ENCODE measurements at places on chromosomes 3 and 15.
A peak's percentile ranks its signal among the peaks of the same experiment; 100 is the strongest.

DNA sequence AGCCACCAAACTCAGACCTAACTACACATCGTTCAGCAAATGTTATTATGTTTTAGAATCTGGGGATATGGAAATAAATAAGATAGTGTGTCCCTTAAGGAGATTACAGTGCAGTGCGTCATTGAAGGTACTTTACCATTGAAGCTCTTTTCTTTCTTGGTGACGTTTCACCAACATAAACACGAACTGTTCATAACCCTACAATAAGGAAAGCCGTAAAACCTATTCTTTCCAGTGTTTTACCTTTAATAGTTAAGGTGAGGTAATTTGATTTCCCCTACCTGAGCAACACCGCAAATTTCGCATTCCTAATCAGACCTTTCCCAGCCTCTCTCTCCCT is 826 bp downstream of the CCDC66 start:
- DNase-seq, result no peak

- no peak for DNase-seq
Measured at GRCh38 chr3:101151286-101151913, 158.2 kb upstream of the ABI3BP start.

GRCh38 chr3:69983546-69984265 is 15.8 kb upstream of the SAMMSON start:
- DNase-seq, result no peak

DNA sequence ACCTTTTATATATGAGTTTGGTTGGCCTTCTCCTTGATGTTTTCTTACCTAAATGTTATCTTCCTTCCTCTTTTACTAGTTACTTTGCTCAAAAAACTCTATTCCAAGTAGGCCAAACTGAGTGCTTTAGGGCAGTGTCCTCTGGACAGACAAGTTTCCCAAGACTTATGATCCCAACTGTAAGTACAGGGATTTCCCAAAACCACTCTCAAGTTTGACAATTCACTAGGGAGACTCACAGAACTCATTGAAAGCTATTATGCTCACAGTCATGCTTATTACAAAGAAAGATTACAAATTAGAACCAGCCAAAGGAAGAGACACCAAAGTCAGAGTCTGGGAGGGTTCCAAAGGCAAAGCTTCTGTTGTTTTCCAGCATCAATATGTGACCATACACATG is 534.2 kb upstream of the ALCAM start:
- no peak for DNase-seq

GRCh38 chr15:86568378-86568777 is 488.7 kb downstream of the AGBL1 start:
- no peak for DNase-seq

GRCh38 chr15:100254691-100255090 is 87.1 kb downstream of the ADAMTS17 start:
- DNase-seq, result no peak

GRCh38 chr15:34613301-34613700 is 29.9 kb upstream of the GOLGA8B start:
- no peak for DNase-seq

GRCh38 chr3:167882057-167882667 is 146.6 kb downstream of the SERPINI1 start:
- no peak for DNase-seq

GRCh38 chr15:96790004-96790403 is 459.5 kb downstream of the NR2F2 start:
- DNase-seq, result no peak

- DNase-seq, result no peak
Measured at GRCh38 chr3:125358923-125359322, 16.2 kb downstream of the ZNF148 start.

- no peak for DNase-seq
Measured at GRCh38 chr3:133915685-133916658, 20.3 kb upstream of the RAB6B start.

GRCh38 chr3:129597087-129597999 is 9.1 kb downstream of the PLXND1 start:
- DNase-seq, result peak; percentile 49

- no peak for DNase-seq
Measured at GRCh38 chr3:113231391-113231790, 20.0 kb downstream of the BOC start.

- no peak for DNase-seq
Measured at GRCh38 chr3:22292681-22293080, 541.7 kb upstream of the ZNF385D start.

DNA sequence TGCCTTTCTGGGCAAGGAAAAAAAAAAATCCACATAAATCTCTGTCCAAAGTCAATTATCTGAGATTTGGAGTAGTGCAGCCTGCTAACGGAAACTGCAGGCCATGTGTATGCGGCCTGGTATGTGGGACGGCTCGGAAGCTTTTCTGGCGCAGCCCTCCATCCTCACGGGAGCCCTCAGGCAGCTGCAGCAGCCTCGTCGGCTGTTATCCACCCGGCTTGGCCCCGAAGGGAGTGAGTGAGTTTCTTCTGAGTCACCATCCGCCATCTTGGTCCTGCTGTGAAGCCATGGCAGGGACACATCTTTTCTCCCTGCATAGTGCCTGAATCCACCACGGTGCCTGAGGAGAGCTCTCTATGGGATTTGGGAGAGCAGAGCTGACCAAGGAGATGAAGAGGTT is 62.8 kb downstream of the POLR2M start:
- DNase-seq, result no peak

DNA sequence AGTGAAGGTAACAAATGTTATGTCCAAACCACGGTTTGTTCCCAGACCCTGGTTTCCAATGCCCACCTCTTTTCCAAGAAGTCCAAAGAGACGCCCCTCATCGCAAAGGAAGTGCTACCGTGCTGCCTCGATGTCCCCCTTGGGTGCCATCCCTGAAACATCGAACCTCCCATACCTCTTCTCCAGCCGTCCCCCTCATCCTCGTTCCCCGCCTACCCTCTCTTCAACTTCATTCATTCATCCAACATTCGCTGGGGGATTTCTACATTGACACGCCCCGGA is 467 bp downstream of the TIPIN start:
- DNase-seq, result no peak

- peak; percentile 20 for DNase-seq
Measured at GRCh38 chr15:63185206-63185605, 4.2 kb upstream of the RAB8B start.

- no peak for DNase-seq
Measured at GRCh38 chr3:8972639-8973038, 9.4 kb upstream of the RAD18 start.

- DNase-seq, result peak; percentile 20
Measured at GRCh38 chr3:173584838-173585831, 187.6 kb downstream of the NLGN1 start.

DNA sequence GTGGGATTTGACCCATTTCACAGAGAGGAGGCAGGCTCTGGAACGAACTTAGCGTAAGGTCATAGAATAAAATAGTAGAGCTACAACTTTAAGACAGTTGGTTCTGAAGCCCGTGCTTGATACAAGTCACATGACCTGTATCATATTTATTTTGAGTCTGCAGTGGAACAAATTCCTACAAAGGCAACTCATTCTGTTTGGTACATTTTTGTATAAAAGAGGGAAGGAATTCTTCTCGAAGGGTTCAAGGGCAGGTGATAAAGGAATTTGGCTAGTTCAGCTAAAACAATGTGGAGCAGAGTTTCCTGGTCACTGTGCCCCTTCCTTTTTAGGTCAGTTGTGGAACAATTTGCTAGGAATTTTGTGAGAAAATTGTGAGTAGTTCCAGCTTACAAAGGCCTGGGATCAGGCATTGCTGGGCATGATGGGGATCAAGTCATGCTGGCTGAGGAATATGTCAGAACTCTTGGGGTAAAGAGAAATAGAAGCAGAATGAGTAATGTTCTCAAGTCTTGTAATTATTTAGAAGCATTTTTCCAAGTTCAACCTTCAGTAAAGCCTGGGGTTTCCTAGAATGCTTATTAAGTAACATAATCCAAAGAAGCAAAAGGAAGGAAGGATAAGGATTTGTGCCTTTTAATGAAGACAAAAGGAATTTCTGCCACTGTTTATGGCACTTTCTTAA is 19.1 kb downstream of the USP3 start:
- DNase-seq, result no peak

DNA sequence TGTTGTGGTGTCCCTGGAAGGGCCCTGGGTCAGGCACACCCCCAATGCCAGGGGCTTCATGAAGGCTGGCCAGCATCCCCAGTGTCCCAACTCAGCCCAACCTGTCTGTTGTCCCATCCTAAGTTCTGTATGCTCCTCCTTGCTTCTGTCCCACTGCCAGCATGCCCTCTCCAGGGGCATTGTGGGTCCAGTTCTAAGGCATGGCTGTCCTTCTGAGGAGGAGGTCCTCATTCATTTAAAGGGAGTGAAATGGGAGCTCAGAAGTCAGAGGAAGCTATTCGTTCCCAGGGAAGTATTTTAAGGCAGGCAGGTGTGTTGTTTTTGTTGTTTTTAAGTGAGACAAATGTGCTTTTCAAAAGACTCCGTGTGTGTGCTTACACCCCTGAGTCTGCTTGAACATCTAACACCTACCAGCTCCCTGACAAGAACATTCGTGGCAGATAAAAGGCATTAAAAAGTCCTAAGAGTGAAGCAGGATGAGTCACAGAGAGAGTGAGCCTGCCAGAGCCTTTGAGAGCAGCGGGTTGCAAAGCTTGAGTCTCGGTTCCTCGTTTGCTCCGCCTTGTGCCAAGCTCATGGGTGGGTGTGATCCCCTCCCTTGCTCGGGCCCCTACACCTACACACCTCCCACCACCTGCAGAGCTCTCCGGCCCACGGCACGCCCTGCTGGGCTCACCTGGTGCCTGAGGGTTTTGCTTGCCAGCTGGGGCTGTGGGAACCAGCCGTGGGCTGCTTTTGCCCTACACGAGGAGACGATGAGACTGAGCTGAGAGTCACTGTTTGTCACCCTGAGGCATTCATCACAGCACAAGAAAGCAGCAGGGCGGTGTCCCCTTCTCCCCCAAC is 183.4 kb upstream of the TOPAZ1 start:
- DNase-seq, result peak; percentile 21

GRCh38 chr3:164452707-164453106 is 625.6 kb downstream of the SI start:
- DNase-seq, result no peak

DNA sequence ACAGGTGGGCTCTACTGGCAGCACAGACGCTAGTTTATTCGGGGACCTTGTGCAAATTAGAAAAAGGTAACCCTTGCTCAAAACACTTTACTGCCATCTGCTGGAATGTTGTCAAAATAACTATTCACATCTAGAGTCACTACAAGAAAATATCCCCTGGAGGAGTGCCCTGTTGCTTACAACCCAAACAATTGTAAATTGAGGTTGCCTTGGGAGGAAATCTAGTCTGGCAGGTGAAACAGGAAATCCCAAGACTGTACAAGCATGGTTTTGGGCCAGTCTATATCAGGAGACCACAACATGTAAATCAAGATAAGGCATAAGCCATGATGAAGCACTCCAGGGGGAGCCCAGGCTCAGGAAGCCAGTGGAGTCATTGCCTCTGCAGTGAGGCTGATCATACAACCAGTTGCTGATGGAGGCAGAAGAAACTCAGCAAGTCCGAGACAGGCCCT is 136.8 kb upstream of the ACP3 start:
- DNase-seq, result no peak

GRCh38 chr15:79837846-79838245 is 59.0 kb downstream of the MTHFS start:
- DNase-seq, result no peak

DNA sequence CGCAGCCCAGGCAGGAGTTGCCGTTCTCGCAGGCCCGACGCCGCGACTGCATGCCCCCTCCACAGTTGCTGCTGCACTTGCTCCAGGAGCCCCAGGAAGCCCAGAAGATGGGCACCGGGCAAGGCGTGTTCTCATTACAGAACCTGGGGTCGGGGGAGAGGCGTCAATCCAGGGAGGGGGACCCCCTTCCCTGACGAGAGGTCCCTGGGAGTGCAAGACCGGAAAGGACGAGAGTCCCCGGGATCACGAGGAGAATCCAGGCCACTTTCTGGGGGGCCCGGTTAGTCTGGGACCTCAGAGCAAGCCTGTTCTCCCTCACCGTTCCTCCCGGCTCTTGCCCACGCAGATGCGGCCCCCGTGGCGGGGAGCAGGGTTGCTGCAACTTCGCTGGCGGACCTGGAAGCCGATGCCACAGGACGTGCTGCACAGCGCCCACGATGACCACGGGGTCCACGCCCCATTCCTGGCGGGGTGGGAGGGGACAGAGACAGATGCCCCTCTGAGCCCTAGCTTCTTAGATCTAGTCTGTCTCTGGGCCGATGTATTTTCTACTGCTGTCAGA is 113.9 kb downstream of the SEMA5B start:
- DNase-seq, result no peak

DNA sequence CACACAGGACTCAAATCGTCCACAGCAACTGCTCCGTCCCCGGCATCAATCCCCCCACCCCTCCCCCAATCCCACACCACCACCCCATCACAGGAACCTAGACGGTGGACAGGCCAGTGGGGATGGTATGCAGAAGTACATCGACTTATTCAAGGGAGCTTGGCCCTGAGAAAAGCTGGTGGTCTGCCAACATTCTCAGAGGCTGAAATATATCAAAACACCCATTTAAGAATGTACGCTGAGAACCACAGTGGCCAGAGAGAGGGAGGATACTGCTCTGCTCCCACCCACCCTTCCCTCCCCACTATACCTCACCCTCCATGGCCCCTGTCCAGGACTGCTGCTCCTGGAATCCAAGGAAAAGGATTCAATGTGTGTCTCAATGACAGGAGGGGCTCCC is 12.4 kb upstream of the USP3 start:
- DNase-seq, result no peak

DNA sequence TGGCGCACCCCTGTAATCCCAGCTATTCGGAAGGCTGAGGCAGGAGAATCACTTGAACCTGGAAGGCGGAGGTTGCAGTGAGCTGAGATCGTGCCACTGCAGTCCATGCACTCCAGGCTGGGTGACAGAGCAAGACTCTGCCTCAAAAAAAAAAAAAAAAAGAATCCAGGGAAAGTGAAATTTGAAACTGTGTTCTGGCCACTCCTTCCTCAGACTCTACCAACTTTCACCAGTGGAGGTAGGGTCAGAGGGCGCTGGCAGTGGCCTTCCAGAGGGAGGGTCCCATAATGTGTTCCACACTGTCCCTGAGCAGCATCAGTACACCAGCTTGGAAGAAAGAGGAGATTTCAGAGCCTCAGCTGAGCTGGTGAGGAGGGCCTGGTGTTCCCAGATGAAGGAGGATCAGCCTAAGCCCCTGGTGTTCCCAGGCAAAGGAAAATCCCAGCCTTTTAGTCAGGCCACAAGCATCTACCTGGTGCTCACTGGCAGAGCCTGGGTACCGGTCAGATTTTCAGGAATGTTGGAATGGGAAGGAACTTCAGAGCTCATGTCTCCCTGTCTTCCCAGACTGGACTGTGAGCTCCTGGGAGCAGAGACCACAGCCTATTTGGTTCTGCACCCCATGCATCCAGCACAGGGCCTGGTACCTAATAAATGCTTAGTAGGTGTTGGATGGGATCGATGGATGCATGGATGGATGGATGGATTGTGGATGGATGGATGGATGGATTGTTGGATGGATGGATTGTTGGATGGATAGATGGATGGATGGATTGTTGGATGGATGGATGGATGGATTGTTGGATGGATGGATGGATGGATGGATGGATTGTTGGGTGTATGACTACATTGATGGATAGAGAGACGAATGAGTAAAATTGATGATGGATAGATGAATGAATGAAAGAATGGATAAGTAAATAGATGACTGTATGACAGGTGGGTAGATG is 117.9 kb downstream of the CORO2B start:
- DNase-seq, result no peak

Measured in C1 segment of cervical spinal cord (tissue), 14 donors.